NCI-H2171 treated with DMSO at 0.1 percent for 48 hours (cell line): ENCODE measurements at places on chromosomes 3 and 15.

GRCh38 chr3:190356246-190356645 lies 31.7 kb upstream of the CLDN16 start:
- DNase-seq = no peak

DNA sequence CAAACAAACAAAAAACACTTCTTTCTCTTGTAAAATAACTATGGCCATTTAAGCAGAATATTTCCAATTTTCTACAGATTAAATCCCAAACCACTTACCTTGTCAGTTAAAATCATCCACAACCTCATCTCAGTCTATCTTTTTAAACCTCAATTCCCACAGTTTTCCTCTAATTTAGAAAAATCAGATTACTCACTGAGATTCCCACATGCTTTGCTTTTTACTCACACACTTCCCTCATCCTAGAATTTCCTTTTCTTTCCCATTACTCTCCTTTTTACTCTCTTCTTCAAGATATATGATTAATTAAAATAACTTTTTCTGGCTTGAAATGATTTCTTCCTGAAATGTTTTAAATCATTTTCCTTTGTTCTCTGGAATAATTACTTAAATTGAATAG lies 790.7 kb downstream of the ROBO1 start:
- no peak for DNase-seq

- no peak for DNase-seq
Measured at GRCh38 chr15:91946075-91946474, 92.6 kb downstream of the SLCO3A1 start.

DNA sequence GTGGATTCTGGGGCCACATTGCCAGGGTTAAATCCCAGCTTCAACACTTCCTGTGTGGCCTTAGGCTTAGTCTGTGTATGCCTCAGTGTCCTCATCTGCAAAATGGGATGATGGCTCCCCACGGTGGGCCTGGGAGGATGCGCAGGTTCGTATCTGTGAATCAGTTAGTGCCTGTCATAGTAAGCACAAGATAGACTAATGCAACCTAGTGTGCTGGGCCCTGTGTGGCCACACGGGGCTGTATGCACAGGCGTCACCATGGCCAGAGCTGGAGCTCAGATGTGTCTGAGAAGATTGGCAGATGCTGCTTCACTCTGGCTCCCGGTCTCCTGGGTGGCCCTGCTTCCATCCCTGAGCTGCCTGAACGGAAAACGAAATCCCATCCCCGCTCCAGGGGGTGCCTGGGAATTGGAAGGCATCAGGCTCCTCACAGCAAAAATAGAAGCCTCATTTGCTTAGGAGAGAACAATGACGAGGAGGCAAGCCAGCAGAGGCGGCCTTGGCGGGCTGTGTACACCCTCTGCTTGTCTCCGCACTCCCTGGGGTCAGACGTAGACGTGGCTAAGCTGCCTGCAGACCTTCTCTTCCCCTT lies 103.6 kb downstream of the APBA2 start:
- peak; percentile 39 for DNase-seq

DNA sequence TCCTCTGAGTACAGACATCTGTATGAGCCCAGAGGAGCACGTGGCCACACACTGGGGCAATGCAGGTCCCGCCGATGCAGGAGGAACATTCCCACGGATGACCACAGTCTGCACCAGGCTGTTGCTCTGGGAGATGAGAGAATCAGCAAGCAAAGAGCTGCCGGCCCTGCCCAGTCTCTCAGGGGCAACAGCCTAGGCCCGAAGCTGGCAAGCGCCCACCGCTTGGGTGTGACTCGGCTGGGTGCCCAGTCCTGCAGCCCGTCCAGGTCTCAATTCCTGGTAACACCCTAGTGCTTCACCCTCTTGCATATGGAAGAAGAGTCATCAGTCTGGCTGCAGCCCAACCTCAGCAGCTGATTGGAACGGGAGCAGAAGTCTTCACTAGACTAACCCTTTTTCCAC lies 153.7 kb upstream of the HES1 start:
- no peak for DNase-seq

- DNase-seq = no peak
Measured at GRCh38 chr3:62625268-62625667, 249.9 kb downstream of the CADPS start.

DNA sequence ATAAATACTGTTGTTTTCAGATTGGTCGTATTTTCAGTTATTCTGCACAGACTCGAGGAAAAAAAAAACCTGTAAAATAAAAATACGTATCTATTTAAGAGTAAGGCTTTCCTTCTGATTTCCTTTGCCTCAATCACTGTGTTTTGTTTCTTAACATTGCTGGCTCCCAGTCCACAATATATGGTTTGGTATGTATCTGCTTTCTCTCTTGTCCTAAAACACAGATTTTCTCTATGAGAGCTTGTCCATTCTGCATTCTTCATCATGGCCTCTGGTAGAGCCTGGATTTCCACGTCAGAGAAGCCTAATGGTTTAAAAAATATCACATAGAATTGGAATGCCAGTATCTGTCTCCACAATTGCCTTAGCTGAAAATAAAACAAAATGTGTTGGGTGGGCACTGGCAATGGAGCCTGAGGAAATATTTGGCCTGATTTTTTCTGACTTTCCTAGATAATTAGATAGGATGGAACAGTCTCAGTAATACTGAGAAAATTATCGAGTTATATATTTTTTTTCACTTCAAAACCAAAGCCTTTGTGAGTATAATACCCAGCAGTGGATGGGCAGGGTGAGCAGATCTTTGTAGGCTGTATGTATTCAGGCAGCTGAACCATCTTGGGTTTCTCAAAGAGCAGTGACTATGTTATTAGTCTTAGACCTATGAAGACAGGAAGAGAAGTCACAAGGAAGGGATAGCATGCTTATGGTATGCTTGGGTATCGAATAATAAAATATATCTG lies 1.9 kb downstream of the CD200 start:
- DNase-seq = no peak

GRCh38 chr15:35182841-35183479 lies 97.9 kb upstream of the NANOGP8 start:
- no peak for DNase-seq

GRCh38 chr15:31342781-31343626 lies 16.4 kb downstream of the KLF13 start:
- DNase-seq = no peak

DNA sequence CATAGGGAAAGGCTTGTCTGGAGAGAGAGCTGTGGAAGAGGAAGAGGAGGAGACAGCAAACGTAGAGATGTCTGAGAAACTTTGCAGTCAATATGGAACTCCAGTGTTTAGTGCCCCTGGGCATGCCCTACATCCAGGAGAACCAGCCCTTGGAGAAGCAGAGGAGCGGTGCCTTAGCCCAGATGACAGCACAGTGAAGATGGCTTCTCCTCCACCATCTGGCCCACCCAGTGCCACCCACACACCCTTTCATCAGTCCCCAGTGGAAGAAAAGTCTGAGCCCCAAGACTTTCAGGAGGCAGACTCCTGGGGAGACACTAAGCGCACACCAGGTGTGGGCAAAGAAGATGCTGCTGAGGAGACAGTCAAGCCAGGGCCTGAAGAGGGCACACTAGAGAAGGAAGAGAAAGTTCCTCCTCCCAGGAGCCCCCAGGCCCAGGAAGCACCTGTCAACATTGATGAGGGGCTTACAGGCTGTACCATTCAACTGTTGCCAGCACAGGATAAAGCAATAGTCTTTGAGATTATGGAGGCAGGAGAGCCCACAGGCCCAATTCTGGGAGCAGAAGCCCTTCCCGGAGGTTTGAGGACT lies 6.9 kb downstream of the MAP1A start:
- DNase-seq = no peak

DNA sequence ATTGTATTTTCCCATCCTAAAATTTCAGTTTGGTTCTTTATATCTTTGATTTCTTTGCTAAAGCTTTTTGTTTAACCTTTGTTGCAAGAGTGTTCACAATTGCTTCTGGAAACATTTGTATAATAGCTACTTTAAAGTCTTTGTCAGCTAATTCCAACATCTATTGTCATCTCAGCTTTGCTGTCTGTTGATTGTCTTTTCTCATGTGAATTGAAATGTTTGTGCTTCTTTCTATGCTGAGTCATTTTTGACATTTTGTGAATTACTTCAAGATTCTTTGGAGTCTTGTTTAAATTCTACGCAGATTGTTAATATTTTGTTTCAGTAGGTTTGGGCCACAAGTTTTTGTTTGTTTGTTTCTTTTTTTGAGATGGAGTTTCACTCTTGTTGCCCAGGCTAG lies 73.2 kb downstream of the SUCNR1 start:
- no peak for DNase-seq

- DNase-seq = no peak
Measured at GRCh38 chr3:188901126-188901525, 270.6 kb upstream of the TPRG1 start.

DNA sequence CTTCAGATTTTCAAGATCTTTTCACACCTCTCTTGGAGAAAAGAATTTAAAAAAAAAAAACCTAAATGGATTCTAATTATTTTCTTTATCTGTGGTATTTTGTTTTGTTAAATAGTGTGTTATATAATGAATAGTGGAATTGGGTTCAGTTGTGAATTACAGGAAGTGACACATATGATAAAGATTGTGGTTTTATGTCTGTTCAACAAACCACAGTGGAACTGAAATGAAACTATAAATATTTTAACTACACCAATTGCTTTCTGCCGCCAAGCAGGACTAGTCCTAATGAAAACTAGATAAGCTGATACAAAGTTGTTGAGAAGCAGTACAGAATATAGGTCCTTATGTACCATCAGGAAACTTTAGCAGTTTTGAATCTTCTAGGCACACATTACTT lies 121.6 kb downstream of the UBE2E2 start:
- no peak for DNase-seq
